ENCODE measurements at places on chromosomes 16 and 17. TPM values are rescaled to one million over a fixed set of nuclear protein-coding genes. Genes with fewer than 3 reads are reported as not detected.

GPRC5B gene
- not detected for total RNA-seq

KRTAP2-3 gene
- not detected for total RNA-seq

PABPN1L gene
- total RNA-seq: not detected

FBXO39 gene
- total RNA-seq: 0.36 TPM

- DNase-seq: no peak
- no peaks in the 10 kb centered on the region for H3K27me3 ChIP-seq
- no peak overlapping the region for H3K27ac ChIP-seq
- H3K4me1 ChIP-seq: peaks cover 28% of the 10 kb centered on the region
Measured at GRCh38 chr16:17320009-17320408, 150.8 kb downstream of the XYLT1 start.

DNA sequence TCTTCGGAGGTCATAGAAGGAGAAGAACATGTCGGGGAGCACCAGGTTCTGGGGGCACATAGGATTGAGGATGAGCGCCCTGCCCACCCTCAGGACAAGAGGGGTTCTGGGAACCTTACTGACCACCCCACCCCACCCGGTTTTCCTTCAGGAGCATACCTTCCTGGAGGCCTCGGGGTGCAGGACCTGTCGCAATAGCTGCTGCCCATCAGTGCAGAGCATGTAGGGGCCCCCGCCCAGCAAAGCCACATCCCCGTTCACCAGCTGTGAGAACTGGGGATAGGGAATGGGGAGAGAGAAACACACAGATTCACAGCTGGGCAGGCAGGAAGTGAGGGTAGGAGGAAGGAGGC, 2.1 kb downstream of the ESRP2 start:
- peaks cover 35% of the 10 kb centered on the region for H3K4me1 ChIP-seq
- no peak for DNase-seq
- no peak overlapping the region for H3K27ac ChIP-seq
- H3K4me3 ChIP-seq: no peak overlapping the region

DNA sequence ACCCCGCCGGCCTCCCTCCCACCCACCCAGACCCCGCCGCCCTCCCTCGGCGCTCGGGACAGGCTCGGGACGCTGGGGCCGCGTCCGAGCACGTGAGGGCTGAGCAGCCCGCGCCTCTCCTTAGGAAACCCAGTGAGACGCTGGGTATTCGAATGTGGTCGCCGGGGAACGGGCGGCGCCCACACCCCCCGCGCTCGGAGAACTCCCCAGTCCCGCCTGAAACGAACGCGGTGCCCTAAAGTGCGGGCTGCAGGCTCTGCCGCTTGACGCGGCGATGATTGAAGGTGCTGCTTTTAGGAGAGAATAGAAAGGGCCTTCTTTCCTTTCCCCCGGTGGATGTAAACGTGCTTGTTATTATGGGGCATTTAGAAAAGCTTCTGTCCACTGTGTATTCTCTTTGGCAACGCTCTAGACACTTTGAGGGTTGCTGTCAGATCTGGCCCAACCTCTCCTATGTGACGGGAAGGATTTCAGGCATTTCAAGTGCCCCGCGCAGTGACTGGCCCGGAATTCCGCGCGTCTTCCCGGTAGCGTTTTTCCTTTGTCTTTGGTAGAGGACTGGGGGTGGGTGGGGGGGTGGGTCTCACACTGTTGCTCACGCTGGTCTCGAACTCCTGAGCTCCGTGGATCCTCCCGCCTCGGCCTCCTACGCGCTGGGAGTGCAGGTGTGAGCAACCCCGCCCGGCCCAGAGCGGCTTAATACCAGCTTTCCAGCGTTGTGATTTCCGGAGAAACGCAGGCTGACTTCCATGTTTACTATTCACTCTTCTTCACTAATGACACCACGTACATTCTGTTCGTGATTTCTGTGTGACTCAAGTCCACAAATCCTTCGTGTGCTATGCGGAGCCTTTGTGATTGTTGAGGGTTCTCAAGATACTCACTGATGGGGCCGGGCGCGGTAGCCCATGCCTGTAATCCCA, 21.8 kb upstream of the FOXK2 start:
- peak; percentile 85 for DNase-seq
- H3K4me1 ChIP-seq: peaks cover 20% of the 10 kb centered on the region

DNA sequence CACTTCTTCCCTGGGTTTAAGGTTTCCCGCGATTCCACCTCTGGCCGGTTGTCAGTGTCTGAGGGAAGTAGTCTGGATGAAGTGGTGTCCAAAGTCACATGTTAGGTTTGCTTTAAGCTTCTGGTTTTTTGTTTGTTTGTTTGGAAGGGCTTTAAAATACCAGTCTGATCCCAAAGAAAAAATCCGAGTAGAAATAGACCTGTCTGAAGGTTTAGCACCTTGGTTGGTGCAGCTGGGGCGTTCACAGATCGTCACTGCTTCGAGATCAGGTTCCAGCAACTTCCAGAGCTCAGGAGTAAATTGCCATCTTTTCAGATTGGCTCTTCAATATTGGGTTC, 567 bp downstream of the TMEM97 start:
- DNase-seq: no peak
- H3K27me3 ChIP-seq: no peaks in the 10 kb centered on the region
- H3K4me1 ChIP-seq: peaks cover 34% of the 10 kb centered on the region
- H3K4me3 ChIP-seq: peak overlapping the region; percentile 97
- H3K27ac ChIP-seq: peak overlapping the region; percentile 96

GRCh38 chr17:68514831-68515635, 2.8 kb downstream of the PRKAR1A start:
- H3K36me3 ChIP-seq: peaks cover 49% of the 10 kb centered on the region
- peak overlapping the region; percentile 99 for H3K4me3 ChIP-seq
- no peak for DNase-seq
- H3K27me3 ChIP-seq: no peaks in the 10 kb centered on the region
- H3K27ac ChIP-seq: no peak overlapping the region

- DNase-seq: no peak
- peaks cover 31% of the 10 kb centered on the region for H3K36me3 ChIP-seq
- H3K4me1 ChIP-seq: peaks cover 41% of the 10 kb centered on the region
- H3K27me3 ChIP-seq: no peaks in the 10 kb centered on the region
Measured at GRCh38 chr17:32488177-32488542, 1.4 kb downstream of the CDK5R1 start.

All from activated CD4-positive, alpha-beta T cell treated with anti-CD3 and anti-CD28 coated beads, Interleukin-2, amount 10 ng/mL, durations not matched to agents 24 days and 14 days (primary cell).